MCF 10A (cell line): ENCODE measurements at places on chromosomes 3 and 15.

DNA sequence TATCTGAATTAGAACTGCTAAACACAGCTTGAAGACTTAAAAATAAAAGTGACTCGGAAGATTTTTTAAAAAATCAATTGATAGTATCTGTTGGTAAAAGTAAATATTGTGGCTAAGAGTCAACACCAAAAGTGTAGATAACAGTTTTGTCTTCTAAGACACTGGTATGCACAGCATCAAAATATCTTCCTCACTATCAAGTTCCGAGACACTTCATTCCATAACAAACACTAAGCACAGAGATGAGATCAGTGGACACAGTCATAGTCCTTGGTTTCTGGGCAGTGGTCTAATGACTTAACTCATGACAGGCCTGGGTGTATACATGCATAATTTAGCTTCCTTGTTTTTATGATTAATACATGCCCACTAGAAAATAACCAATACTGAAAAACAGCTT, 63.2 kb downstream of the PXYLP1 start:
- no peak for DNase-seq

- no peak for DNase-seq
Observed at GRCh38 chr3:16725972-16726371, 120.7 kb upstream of the DAZL start.

DNA sequence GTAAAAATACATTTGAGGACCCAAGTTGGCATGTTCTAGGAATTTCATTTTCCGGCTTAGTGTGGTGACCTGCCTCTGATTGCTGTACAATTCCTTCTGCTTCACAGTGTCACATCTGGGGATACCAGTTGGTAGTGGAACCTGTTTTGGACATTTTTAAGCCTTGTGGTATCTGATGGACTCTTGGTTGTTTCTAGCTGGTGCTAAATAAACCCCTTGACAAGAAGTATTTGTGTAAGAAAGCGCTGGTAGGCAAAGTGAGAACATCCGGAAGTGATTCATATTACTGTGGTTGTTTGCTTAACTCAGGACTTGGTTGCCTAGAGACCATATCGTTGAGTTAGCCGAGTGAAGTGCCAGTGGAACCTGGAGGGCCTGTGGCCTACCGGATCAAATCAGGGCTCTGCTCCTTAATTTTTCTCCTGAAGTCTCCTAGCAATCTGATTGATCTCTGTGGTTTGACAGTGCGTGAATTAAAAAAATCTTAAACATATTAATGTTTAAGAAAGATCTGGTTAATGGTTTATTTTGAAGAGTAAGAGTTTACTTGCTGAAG, 12.8 kb downstream of the IQGAP1 start:
- DNase-seq = peak; percentile 93

DNA sequence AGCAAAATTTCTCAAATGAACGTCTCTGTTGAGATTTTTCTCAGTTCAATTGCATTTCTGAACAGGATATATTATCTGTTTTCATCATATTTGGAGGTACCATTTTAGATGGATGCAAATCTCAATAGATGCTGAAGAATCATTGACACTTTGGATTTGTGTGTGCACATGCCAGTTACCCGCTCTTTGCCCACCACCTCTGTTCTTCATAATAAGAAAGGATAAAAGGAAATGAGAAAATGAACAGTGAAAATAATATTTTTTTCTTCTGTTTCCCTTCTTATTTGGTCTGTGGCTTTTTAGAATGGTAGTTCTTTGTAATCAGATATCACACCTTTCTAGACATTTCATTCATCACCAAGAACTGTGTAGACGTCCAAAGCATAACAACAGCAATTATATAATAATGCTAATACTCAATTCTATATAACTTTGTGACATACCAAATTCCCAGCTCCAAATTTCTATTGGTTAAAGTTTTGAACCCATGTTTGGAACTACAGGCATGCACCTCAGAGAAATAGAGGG, 256.7 kb upstream of the SATB1 start:
- DNase-seq = no peak

DNA sequence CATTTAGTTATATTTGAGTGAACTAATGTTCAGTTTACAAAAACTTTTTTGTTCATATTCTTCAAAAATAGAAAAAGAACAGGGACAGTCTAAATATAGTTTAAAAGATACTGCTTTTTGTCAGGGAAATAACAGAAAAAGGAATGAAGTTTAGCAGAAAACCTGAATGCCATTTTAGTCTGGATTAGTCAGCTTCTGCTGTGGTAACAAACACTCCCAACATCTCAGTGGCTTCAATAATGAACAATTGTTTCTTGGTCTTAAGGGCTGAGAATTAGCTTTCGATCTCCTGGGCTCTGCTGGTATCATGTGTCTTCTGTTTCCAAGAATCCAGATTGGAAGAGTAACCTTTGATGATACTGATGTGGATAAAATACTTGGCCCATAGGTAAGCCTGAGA, 12.4 kb upstream of the USP13 start:
- DNase-seq = no peak

DNA sequence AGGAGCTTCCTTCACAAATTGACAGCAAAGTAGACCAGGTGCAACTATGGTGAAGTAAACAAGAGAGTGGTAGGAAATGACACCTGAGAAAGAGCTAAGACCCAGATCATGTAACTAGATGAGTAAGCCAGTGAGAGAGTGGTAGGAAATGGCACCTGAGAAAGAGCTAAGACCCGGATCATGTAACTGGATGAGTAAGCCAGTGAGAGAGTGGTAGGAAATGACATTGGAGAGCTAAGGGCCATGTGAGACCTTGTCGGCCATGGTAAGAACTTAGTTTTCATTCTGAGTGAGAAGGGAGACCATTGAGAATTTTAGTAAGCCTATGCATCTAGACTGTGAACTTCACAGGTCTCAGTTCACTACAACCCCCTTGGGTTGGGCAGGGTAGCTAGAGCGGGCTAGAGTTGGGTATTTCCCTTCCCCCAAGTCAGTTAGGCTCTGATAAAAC, 5.4 kb upstream of the SENP7 start:
- peak; percentile 59 for DNase-seq

GRCh38 chr15:40256638-40257235, 17.9 kb downstream of the PAK6 start:
- no peak for DNase-seq

GRCh38 chr3:70488131-70488530, 175.7 kb upstream of the MDFIC2 start:
- no peak for DNase-seq

- no peak for DNase-seq
Observed at GRCh38 chr15:63972801-63973200, 73.5 kb downstream of the DAPK2 start.

DNA sequence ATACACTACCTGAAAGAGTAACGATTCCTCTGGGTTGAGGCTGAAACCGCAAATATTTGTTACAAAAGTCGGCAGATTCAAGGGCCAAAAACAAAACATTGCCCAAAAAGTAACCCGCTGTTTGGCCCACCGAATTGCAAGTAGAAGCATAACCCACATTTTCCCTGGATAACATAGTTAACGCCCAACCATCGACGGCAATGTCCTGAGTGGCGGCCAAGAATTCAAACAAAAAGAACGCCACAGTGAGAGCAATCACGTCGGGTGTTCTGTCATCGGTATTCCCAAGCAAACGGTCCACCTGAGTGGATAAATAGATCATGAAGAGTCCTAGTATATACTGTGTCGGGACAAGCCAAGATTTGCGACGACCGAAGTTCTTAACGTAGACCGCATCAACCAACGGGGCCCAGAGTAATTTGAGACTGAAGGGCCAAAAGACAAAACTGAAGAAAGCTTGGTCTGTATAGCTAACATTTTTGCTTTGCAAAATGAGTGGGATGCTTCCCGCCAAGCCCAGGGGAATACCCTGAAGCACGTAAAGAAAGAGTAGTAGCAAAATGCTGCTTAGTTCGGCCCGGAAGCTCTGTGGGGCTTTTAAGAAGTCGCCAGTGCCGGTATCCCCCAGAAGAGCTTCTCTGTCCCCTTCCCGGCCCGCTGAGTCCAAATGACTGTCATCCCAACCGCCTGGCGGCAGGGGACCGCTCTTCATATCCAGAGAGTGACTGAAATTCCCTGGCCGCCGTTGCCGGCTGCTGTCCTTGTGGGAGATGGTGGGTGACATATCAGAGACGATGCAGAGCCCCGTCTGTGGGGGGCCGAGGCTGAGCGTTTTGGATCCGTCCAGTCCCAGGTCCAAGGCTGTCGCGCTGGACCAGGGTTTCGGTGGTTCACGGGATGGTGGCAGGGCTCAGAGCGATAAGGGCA, 750 bp downstream of the SLC33A1 start:
- peak; percentile 22 for DNase-seq

- no peak for DNase-seq
Observed at GRCh38 chr3:35594739-35595138, 44.6 kb upstream of the ARPP21 start.
